Osteocyte (in vitro differentiated cells): ENCODE measurements at places on chromosomes 7 and 10. TPM values are rescaled to one million over a fixed set of nuclear protein-coding genes. Genes with fewer than 3 reads are reported as not detected.
A peak's percentile ranks its signal among the peaks of the same experiment; 100 is the strongest.

PDE6C gene
- not detected in 2 replicates for total RNA-seq

OPN4 gene
- total RNA-seq: not detected in 2 replicates

- H3K27ac ChIP-seq: no peak overlapping the region
- no peak overlapping the region for H3K4me3 ChIP-seq
- no peak for DNase-seq
- no peaks in the 10 kb centered on the region for H3K36me3 ChIP-seq
- H3K27me3 ChIP-seq: no peaks in the 10 kb centered on the region
Measured at GRCh38 chr7:33802600-33802999, 102.7 kb upstream of the BMPER start.

DNA sequence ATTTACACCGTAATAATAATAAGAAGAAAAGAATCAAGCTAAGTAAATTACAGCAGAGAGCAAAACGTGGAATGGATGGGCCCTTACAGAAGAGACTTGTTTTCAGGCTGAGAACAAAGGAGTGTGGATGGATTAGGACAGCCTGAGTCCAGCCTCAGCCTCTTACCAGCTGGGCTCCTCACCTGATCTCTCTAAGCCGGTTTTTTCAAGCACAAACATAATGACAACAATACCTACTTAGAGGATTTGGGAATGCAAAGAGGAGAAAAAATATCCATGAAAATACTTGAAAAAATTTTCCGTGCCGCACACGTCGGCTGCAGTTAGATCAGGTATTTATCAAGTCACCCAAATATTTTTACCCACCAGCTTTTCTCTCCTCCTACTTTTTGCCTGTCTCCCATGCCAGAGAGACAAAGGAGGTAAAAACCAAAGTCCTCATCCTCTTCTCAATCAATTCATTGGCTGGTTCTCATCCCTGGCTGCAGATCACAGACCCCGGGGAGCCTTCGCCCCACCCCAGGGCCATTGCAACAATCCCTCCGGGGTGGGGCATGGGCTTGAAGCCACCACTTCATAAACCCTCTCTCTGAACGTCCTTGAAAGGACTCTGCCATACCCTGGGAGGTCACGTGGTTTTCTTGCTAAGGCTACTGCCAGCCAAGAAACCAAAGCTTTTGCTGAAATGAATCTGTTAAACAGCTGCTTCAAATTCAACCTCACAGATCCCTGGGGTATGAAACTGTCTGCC lies 29.7 kb upstream of the GTF2I start:
- H3K4me1 ChIP-seq: peaks cover 17% of the 10 kb centered on the region
- no peak overlapping the region for H3K4me3 ChIP-seq
- peak overlapping the region; percentile 56 for H3K27ac ChIP-seq

DNA sequence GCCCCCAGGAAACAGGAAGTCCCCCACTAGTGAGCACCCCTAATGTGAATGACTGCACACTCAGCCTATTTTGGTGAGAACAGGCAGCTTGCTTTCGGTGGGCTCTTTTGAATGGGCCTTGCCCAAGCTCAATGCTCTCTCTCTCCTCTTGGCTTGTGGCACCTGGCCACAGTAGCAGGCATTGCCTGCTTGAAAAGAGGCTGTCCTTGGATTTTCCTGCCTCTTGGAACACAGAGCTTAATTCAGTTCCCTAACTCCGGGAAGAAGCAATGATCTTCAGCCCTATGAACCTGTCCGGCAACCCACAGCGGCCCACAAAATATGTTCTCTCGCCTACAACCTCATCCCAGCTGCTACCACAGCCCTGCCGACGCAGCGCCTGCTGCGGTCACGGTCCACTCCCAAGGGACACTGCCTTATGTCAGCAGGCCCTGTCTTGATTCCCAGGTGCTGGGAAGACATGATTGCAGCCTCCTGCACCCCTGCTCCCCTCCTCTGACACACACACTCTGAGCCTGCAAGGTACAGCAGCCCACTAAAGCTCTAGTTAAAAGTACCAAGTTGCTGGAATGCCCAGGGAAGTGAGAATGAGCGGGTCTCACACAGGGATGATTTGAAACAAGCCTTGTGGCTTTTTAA lies 715.5 kb upstream of the GALNT17 start:
- H3K27me3 ChIP-seq: no peaks in the 10 kb centered on the region
- H3K4me1 ChIP-seq: no peaks in the 10 kb centered on the region
- no peak overlapping the region for H3K27ac ChIP-seq
- H3K36me3 ChIP-seq: no peaks in the 10 kb centered on the region

DNA sequence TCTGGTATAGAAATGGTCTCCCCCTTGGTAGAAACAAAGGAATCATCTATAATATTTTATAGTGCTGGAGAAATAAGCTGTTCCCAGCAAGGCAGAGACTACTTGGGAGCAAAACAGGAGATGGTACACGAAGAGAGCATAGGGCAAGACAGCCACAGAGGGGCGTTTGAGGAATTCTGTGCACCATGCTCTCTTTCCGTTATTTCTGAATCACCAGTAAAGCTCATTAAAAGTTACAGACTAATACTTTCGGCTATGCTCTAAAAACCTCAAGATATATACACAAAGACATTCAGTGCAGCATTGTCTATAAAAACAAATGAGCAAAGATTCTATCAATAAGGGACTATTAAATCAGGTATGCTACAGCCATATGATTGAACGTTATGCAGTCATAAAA lies 68.5 kb upstream of the FHIP2A start:
- H3K4me1 ChIP-seq: no peaks in the 10 kb centered on the region
- no peaks in the 10 kb centered on the region for H3K27me3 ChIP-seq
- H3K4me3 ChIP-seq: no peak overlapping the region

- H3K4me1 ChIP-seq: peaks cover 13% of the 10 kb centered on the region
- peak overlapping the region; percentile 98 for H3K27ac ChIP-seq
- peak overlapping the region; percentile 96 for H3K4me3 ChIP-seq
- no peak for DNase-seq
Measured at GRCh38 chr7:26865094-26865388, 651 bp upstream of the SKAP2 start.

- peaks cover 2% of the 10 kb centered on the region for H3K36me3 ChIP-seq
- H3K4me3 ChIP-seq: no peak overlapping the region
- no peak overlapping the region for H3K27ac ChIP-seq
- no peak for DNase-seq
- peaks cover 11% of the 10 kb centered on the region for H3K27me3 ChIP-seq
Measured at GRCh38 chr7:134639061-134639460, 7.6 kb upstream of the BPGM start.

DNA sequence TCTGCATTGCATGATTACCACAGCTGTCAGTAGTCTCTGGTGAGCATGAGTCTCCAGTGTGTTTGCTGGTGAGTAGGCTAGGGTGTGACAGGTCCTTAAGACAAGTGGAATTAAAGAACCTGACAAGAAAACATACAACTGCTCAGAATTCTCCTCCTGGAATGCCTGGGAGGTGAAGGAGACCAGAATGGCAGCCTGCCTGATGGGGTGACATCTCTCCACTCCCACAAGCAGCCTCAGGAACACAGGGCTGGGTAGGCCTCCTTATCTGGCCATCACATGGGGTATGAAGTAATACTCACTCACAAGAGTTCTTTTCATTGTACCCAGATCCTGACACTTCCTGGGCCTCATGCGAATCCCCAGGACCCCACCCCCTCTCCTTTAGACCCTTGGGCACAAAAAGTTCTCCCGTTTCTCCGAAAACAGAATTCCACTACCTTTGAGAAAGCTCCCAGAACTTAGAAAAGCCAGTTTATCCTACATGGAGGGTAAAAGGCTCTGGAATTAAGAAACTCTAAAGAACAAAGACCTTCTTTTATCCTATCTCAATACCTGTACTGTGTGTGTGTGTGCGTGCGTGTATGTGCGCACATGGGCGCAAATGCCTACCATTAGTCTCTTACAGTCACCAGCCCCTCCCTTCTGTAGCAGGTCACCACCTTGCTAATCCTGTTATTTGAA lies 33.4 kb upstream of the C1GALT1 start:
- no peaks in the 10 kb centered on the region for H3K4me1 ChIP-seq
- no peak for DNase-seq
- no peaks in the 10 kb centered on the region for H3K27me3 ChIP-seq
- no peak overlapping the region for H3K4me3 ChIP-seq
- no peak overlapping the region for H3K27ac ChIP-seq
- H3K36me3 ChIP-seq: no peaks in the 10 kb centered on the region
